ENCODE measurements at places on chromosomes 3 and 15. TPM values are rescaled to one million over a fixed set of nuclear protein-coding genes. Genes with fewer than 3 reads are reported as not detected.

CCR5 gene
- not detected for total RNA-seq

SQOR gene
- total RNA-seq = 310 TPM

SPTBN5 gene
- total RNA-seq = 0.53 TPM

ITGB5 gene
- 141 TPM for total RNA-seq

PLOD2 gene
- total RNA-seq = 36.6 TPM

CDHR4 gene
- not detected for total RNA-seq

ZNF774 gene
- total RNA-seq = 3.3 TPM

FANCD2OS gene
- not detected for total RNA-seq

SEMA5B gene
- under 0.01 TPM for total RNA-seq

GRK7 gene
- total RNA-seq = not detected

CPA3 gene
- total RNA-seq = not detected

PLSCR1 gene
- 32.1 TPM for total RNA-seq

PRR20G gene
- total RNA-seq = not detected

NANOGP8 gene
- total RNA-seq = not detected

FES gene
- 3.2 TPM for total RNA-seq

HYPK gene
- 6.8 TPM for total RNA-seq

VWA5B2 gene
- total RNA-seq = not detected

SEMA3F gene
- total RNA-seq = 35.5 TPM

STRIT1 gene
- total RNA-seq = not detected

RASL12 gene
- total RNA-seq = not detected

HRG gene
- total RNA-seq = not detected

NCK1 gene
- total RNA-seq = 81.6 TPM

GPR160 gene
- 2.0 TPM for total RNA-seq

HGD gene
- total RNA-seq = 0.38 TPM

C3orf49 gene
- not detected for total RNA-seq

PARP15 gene
- 0.13 TPM for total RNA-seq

KLHL6 gene
- total RNA-seq = under 0.01 TPM

TRIM71 gene
- total RNA-seq = not detected
